ENCODE measurements at places on chromosomes 1 and 21. TPM values are rescaled to one million over a fixed set of nuclear protein-coding genes. Genes with fewer than 3 reads are reported as not detected.

ADGRL2 gene
- not detected for total RNA-seq

CA6 gene
- 0.78 TPM for total RNA-seq

HCRTR1 gene
- total RNA-seq = not detected

MFAP2 gene
- total RNA-seq = not detected

CHAF1B gene
- 23.3 TPM for total RNA-seq

SLC30A10 gene
- not detected for total RNA-seq

NBPF19 gene
- total RNA-seq = 45.1 TPM

LCE1C gene
- total RNA-seq = not detected

SAMD13 gene
- not detected for total RNA-seq

KLHDC7A gene
- not detected for total RNA-seq

KCNJ10 gene
- not detected for total RNA-seq

PAQR6 gene
- 8.0 TPM for total RNA-seq

TMPRSS15 gene
- total RNA-seq = not detected

CFH gene
- total RNA-seq = 13.9 TPM

GRIK1 gene
- total RNA-seq = not detected

OR10J1 gene
- total RNA-seq = not detected

All from activated T-helper 17 cell treated with anti-CD3 and anti-CD28 coated beads, Interleukin-2, amount 50 U/mL, for 72 hours (primary cell).